ENCODE measurements at places on chromosomes 6 and 20.

DNA sequence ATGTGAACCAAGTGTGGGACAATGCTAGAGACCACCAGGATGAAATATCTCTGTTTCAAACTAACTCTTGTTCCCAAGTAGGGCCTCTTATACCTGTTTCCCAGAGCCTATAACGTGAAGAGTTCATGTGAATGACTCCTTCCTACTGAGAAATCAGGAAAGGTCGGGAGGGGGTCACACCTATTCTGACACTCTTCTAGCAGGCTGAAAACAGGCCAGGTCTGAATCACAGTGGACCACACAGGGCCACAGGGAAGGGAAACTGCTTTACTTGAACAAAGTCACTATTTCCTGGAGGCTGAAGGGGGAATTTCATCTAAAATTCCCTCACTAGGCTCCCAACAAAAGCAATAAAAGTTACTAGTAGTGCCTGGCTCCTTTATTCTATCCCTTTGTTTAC lies 88.4 kb upstream of the BMP2 start:
- no peak for DNase-seq

GRCh38 chr6:112899541-112899940 lies 552.4 kb downstream of the RFPL4B start:
- no peak for DNase-seq

GRCh38 chr6:42971746-42972327 lies 7.1 kb downstream of the PEX6 start:
- DNase-seq: no peak

- no peak for DNase-seq
These were observed 253.6 kb upstream of the RAB32 start for GRCh38 chr6:146289816-146290588.

DNA sequence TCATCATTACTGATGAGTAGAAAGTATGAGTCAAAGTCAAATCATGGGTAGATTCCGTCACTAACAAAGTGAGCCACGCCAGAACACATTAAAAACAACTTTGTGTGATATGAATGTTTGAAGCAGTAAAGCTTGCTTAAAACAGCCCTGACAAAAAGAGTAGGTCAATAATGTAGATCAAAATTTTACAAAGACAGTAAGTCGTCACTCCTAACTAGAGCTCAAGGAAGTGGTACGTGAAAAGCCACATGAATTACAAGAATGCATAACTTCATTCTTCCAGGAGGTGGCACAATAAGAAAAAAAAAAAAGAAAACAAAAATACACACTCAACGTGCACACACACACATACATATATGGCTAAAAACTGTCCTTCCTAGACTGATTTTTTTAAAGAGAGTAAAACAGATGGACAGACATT lies 69.9 kb downstream of the HACE1 start:
- no peak for DNase-seq

- DNase-seq: no peak
These were observed 7.0 kb upstream of the NINL start for GRCh38 chr20:25592135-25592852.

DNA sequence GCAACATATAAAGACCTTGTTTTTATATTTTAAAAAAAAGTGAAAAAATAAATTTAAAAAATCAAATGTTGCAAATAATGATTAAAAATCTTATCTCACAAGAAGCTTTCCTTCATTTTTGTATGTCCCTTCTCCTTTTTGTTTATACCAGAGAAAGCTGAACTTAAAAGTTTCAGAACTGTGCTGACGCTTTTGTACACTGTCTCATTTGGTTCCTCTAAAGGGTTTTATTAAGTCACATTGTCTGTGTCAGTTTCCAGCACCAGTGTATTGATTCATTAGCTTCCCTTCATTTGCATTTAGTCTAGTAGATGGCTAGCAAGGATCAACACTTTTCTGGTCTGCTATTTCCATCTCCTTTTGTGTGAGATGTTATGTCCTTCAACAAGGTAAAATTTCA lies 6.7 kb downstream of the PCED1A start:
- no peak for DNase-seq

DNA sequence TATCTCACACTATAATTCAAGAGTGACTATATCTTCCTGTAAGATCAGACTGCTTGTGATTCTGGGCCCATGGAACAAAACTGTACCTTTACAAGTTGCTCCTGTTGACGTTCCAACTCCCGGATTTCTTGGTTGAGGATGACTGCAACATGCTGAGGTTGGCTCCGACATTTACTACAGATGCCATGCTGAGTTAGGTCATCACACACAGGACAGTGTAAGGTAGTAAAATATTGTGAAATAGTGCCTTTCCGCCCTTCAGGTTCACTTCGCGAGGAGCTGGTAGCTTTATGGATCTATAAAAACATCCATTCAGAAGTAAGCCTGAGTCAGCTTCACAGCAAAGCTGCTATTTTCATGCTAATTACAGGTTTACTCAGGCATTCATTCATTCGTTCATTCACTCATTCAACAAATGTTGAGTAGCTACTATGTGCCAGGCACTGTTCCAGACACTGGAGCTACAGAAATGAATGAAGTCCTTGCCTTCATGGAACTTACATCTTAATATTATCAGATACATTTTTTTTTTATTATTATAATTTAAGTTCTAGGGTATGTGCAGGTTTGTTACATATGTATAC lies 175.7 kb downstream of the REV3L start:
- no peak for DNase-seq

GRCh38 chr20:39458452-39458851 lies 496.3 kb downstream of the DHX35 start:
- no peak for DNase-seq

DNA sequence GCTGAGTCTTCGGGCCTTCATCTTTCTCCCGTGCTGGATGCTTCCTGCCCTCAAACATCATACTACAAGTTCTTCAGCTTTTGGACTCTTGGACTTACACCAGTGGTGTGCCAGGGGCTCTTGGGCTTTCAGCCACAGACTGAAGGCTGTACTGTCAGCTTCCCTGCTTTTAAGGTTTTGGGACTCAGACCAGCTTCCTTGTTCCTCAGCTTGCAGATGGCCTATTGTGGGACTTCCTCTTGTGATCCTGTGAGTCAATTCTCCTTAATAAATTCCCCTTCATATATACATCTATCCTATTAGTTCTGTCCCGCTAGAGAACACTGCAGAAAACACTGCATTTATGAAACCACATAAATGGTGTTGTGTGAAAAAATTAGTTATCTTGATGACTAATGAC lies 13.9 kb upstream of the BCLAF1 start:
- no peak for DNase-seq

GRCh38 chr20:7775072-7775471 lies 165.2 kb downstream of the HAO1 start:
- peak; percentile 24 for DNase-seq

DNA sequence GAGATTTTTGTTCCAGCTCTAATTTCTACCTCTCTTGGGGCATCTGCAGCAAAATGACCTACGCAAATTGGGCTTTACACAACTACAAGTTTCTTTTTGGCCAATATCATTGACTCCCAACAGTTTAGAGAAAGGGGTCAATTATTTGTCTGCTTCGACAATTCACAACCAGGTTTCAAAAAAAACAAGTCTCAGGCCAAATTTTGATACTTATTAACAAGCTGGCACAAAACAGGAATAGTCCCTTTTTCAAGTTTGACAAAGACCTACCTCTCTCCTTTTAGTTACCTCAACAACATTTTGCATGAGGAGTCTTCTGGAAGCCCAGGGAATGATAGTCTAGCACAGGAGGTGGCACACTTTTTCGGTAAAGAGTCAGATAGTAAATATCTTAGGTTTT lies 97.9 kb upstream of the TSHZ2 start:
- DNase-seq: no peak

DNA sequence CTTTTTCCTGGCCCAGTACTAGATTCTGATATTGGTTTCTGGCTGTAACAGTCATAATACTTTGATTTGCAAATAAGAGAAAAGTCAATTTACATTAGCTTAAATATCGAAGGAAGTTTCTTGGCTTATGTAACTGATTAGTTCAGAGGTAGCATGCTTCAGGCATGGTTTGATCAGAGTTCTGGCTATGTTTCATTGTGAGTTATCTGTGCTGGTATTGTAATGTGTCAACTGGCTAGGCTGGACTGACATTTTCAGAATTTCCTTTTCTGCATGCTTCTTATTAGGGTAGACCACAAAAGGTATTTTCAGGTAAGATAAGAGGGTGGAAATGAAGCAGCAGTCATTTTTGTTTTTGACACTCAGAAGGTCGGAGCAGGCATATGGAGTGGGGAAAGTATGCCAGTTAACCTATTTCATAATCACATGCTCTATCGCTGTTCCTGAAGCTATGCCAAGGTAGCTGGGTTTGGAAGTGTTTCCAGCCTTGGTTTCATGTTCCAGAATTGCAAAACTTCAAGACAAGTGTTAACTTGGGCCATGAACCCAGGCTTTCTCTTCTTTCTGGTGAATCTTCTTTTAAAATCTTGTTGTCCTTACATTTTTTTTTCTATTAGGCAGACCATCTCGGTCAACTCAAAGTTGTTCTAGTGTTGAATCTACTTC lies 244.9 kb downstream of the DHX35 start:
- no peak for DNase-seq

DNA sequence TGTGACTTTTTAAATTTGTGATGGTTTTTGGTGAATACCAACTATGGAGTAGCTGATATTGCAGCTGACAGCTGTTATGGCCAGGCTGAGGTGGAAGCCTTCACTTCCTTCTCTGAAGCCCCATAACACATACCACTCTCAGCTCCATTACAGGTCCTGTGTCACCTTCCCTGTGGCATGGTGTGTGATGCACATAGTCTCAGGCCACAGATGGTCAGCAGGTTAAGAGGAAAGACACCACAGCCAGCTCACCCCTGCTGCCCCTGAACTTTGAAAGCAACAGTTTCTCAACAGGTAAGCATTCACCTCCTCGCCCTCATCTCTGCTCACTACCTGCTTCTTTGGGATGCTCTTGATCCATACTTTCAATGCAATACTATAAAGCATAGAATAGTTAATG lies 7.7 kb downstream of the TXNDC5 start:
- no peak for DNase-seq

DNA sequence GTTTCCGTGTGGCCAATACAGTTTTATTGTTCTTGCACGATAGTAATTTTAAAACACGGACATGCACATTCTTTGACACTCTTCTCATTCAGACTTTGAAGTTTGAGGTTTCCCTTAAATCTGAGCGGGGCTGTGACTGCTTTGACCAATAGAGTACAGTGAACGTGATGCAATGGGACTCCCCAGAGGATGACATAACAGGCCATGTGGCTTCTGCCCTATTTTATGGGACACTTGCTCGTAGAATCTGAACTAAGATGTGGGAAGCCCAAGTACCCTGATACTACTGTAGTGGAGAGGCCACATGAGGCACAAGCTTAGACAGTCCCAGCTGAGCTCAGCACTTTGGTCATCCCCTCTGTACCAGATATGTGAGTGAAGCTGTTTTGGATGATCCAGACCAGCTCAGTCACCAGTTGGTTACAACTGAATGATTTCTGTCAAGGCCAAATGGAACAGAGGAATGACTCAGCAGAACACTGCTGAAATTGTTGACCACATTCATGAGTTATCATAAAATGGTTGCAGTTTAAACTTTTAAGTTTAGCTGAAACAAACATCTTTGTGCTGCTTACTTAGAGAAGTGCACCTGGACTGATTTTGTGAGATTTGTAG lies 279.4 kb downstream of the RFPL4B start:
- no peak for DNase-seq

GRCh38 chr20:34701405-34702085 lies 2.6 kb upstream of the TP53INP2 start:
- no peak for DNase-seq
